ENCODE measurements at places on chromosomes 1 and 21.
A peak's percentile ranks its signal among the peaks of the same experiment; 100 is the strongest.

- DNase-seq: no peak
These were observed 33.5 kb upstream of the AKT3 start for GRCh38 chr1:243883551-243883950.

DNA sequence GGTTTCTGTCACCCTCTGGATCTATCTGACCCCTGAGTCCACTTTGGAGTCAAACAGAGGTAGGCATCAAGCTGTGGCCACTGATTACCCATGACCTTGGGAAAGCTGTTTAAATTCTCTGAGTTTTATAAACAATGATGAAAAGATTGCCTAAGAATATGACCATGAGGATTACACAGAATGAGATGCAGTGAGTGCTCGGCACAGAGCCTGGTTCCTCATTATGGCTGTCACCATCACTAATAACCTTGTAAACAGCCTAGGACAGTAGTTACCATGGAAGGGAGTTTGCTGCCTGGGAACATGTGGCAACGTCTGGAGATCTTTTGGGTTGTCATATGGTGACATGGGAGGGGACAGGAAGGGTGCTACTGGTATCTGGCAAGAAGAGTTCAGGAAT, 248.3 kb upstream of the KAZN start:
- DNase-seq: peak; percentile 38

GRCh38 chr1:54396261-54396933, 9.8 kb downstream of the SSBP3 start:
- DNase-seq: no peak

GRCh38 chr1:218735436-218736032, 390.4 kb downstream of the TGFB2 start:
- DNase-seq: peak; percentile 75

DNA sequence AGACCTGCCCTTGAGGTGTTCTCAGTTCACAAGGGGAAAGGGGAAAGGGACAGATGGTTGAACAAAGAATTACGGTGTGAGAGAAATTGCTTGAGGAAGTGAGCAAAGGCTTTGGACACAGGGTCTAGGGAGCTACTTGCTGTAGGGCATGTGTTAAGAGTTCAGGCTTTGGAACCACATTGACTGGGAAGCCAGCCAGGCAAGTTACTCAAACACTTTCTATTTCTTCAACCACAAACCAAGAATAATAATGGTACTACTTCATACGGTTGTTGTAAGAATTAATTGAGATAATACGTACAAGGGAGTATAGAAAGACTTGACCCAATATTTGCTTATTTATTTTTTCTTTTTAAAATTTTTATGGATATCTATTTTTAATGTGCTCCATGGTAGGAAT, 26.6 kb downstream of the AK4 start:
- DNase-seq: peak; percentile 74

GRCh38 chr1:229111703-229112319, 159.1 kb upstream of the RAB4A start:
- no peak for DNase-seq

DNA sequence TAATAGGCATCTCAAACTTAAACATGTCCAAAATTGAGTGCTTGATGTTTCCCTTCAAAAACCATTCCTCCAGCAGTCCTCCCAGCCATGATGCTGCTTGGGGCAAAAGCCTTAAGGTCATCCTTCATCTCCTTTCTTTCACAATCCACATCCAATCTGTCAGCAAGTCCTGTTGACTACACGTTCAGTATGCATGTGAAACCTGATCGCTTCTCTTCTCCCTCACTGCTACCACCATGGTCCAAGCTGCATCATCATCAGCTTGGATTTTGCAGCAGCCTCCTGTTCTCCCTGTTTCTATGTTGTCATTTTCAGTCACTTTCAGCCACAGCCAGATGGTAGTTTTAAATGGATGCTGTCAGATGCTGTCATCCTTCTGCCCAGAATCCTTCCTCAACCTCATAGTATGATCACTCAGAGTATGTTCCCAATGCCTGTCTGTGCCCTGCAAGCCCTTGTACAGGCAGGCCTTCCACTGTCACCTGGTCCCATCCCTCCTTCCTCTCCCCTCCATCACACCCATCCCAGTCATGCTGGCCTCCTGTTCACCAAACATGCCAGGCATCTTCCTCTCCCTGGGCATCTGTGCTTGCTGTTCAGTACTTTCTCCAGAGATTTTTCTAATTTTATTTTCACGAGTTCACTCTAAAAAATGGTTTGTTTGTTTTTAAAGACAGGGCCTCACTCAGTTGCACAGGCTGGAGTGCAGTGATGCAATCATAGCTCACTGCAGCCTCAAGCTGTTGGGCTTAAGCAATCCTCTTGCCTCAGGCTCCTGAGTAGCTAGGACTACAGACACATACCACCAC, 66.0 kb downstream of the SYDE2 start:
- DNase-seq: no peak

DNA sequence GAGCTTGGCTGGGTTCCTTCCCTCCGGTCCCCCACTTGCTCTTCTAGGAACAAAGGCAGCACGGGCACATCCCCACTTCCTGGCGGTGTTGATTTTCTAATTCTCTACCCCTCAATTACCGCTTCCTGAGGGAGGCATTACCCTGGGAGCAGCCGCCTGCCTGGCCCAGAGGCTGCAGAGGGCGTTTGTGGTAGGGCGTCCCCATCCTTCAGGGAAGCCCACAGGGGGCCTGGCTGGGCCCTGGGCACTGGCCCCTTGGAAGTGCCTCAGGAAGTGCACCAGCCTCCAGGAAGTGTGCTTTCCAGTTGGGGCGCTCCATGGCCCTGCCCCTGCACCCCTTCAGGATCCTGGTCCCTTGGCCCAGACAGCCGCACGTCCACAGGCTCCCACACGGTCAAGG, 42.1 kb upstream of the CASZ1 start:
- DNase-seq: no peak

- peak; percentile 75 for DNase-seq
These were observed 56.4 kb upstream of the RGS7 start for GRCh38 chr1:241413386-241413785.

GRCh38 chr1:235650341-235651169, 971 bp upstream of the GNG4 start:
- DNase-seq: no peak

DNA sequence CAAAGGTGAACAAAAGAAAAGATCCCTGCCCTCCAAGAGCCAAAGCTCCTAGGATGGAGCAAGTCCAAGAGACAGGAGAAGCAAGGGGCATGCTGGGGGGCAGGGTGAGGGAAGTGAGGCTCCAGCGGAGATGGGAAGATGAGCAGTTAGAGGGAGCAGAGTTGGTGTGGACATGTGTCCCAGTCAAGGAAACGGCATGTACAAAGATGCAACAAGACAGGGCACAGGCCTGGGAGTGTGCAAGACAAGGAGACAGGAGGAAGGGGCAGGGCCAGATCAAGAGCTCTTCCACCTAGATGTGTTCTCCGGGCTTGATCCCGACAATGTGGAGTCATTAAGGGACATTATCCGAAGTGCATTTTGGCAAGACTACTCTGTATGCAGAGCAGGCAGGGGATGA, 82.1 kb downstream of the CAPZB start:
- DNase-seq: no peak

DNA sequence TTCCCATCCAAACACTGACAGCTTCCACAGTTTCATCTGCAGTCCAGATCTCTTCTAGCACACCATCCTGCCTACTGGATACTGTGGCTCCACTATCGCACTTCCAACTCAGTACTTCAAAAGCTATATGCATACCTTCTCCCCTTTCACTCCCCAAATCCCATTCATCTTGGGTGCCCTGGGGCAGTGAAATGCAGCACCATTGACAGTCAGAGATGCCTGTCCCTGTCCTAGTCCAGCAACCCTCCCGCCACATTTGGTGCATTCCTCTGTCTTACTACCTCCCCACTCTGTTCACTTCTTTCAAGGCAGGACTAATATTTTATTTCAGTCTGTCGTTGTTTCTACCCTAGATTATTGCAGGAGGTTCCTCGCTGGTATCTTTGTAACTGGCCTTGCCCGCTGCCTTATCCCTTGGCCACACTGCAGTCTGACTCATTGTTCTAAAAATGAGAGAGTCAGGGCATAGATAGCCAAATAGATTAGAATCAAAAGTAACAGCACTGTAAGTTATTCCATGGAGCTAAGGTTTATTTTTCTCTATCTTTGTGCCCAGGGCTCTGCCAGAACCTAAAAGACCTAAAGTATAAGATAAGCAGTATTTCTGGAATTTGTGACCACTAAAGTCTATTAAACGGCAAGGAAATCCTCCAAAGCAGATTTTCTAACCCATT, 96.7 kb downstream of the ESRRG start:
- no peak for DNase-seq

- DNase-seq: no peak
These were observed 41.6 kb upstream of the EDN2 start for GRCh38 chr1:41525891-41526587.

- no peak for DNase-seq
These were observed 1388.1 kb downstream of the AMY1C start for GRCh38 chr1:105137543-105138457.

- no peak for DNase-seq
These were observed 3.6 kb downstream of the S100A6 start for GRCh38 chr1:153532181-153532580.

- DNase-seq: no peak
These were observed 20.6 kb upstream of the TRAPPC10 start for GRCh38 chr21:43991447-43991991.

DNA sequence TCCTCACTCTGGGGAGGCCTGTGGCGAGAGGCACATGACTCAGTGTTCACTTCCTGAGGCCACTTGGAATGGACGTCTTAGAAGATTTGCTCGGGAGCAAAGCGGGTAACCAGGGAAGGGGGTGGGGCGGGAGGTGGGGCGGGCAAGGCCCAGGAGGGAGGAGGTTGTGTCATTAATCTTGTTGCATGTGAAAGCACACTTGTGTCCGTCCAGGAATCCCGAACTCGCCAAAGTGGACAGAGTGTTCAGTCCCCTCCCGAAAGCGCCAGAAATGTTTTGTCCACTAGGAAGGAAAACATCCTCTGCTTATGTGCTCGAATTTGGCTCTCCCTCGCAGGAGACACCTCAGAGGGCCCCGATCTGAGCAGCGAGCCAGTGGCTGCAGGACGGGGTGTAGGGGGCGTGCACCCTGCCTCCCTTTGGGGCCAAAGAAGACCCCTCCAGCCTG, 84.2 kb downstream of the SPSB1 start:
- DNase-seq: no peak

- no peak for DNase-seq
These were observed 16.0 kb upstream of the TTC39A start for GRCh38 chr1:51346086-51346942.

DNA sequence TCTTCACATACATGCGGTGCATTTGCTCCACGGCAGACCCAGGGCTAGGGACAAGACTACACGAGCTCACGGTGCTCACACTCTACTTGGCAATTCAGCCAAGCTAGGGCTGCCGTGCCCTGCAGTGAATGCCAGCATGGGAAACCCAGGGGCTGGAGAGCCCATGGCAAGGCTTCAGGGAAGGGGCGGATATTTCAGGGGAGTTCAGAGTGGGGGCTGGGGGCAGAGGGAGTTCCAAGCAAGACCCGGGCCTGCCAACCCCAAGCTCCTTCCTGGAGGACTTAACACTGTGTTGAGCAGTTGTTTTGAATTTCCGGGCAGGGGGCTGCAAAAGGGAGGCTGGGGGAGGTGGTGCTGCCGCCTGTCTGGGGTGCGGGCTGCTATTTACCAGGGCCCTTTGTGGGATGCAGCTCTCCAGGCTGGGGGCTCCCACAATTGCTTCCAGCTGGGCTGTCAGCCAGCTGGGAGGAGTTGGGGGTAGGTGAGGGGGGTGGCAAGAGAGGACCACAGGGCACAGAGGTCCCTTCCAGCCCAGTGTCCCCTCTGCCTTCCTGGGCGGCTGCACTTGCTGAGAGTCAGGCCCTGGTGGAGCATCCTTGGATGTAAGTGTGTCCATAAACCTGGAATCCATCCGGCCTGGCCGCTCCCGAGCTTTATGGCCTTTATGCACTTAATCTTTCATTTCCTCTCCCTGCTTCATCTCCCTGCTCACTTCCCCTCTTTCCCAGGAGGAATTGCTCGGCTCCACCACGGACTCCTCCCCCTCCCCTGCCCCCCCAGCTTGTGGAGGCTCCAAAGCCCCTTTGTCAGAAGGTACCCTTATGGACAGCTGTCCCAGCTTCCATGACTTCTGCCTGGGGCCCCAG, 55.8 kb upstream of the SSBP3 start:
- no peak for DNase-seq

GRCh38 chr1:89198491-89199072, at the start of gene GBP4:
Gene GBP4 (minus strand): TSS chr1:89198942. CDS start chr1:89198834, 108 bp downstream.
- no peak for DNase-seq

- no peak for DNase-seq
These were observed 2.3 kb downstream of the EDN2 start for GRCh38 chr1:41482001-41482765.

DNA sequence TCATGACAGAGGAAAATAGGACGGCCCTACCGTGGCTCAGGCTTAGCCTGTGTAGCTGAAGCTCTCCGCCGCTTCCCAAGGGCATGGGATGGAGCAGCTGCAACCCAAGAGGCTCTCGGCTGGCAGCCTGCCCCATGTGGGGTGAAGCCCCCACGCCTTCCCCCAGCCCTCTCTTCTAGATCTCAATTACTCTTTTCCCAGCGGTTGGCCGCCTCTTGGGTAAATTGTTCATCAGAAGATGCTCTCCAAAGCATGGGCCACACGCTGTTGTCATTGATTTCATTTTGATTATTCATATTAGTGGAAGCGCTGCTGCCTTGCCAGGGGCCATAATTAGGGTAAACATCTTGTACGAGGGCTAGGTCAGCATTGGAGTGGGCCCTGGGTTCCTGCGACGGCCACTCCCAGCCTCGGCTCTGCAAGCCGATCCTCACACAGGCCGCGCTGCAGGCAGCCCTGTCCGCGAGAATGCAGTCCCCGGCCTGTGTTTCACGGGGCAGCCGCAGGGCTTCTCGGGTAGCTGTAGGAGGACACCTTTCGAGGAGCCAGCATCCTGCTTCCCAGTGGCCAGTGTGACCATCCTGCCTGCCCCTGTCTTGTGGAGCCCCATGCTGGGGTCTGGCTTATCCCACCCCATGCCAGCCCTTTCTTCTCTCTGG, 114.4 kb upstream of the VAMP3 start:
- DNase-seq: no peak

GRCh38 chr1:158035976-158036583, 42.6 kb downstream of the KIRREL1 start:
- peak; percentile 36 for DNase-seq

- peak; percentile 23 for DNase-seq
These were observed 163.8 kb downstream of the EIF4G3 start for GRCh38 chr1:21012937-21013336.

DNA sequence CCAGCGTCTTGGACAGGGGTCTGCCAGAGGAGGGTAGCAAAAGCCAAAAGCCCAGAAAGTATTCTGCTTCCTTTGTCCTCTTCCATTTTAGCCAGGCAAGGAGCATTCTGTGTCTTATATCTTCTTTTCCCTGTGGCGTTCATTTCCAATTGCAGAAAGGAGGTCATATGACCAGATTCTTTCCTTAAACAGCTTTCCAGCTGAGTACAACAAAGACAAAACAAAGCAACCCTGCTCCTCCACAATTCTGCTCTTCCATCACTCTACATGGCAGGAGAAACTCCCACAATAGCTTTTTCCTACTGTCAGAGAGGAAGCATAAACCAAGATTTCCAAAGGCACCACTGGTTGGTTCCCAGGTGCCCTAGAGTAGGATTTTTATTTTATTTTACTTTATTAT, 19.7 kb downstream of the ENSA start:
- DNase-seq: no peak

GRCh38 chr1:50326026-50326425, 97.2 kb downstream of the DMRTA2 start:
- no peak for DNase-seq

GRCh38 chr1:47333578-47333921, at the start of gene CMPK1:
Gene CMPK1 (plus strand): TSS chr1:47333790. CDS start chr1:47333946, 156 bp downstream.
- DNase-seq: peak; percentile 51

GRCh38 chr1:234532503-234532922, 53.5 kb upstream of the TARBP1 start:
- no peak for DNase-seq

GRCh38 chr1:158121604-158122254, 59.0 kb upstream of the CD1D start:
- no peak for DNase-seq

GRCh38 chr1:174114788-174115448, 44.4 kb upstream of the RABGAP1L start:
- DNase-seq: no peak

Measured in AG09319 (cell line).